PC-3 (cell line): ENCODE measurements at places on chromosomes 16 and 17. TPM values are rescaled to one million over a fixed set of nuclear protein-coding genes. Genes with fewer than 3 reads are reported as not detected.

- H3K27me3 ChIP-seq = peaks cover 73% of the 10 kb centered on the region
- H3K4me3 ChIP-seq = no peak overlapping the region
- no peaks in the 10 kb centered on the region for H3K36me3 ChIP-seq
- H3K4me1 ChIP-seq = no peaks in the 10 kb centered on the region
- no peak for DNase-seq
Observed at GRCh38 chr16:73616770-73617169, 568.8 kb upstream of the ZFHX3 start.

GRCh38 chr16:63005356-63005755 is 969.1 kb upstream of the CDH8 start:
- H3K36me3 ChIP-seq = no peaks in the 10 kb centered on the region
- no peak overlapping the region for H3K4me3 ChIP-seq
- H3K27me3 ChIP-seq = no peaks in the 10 kb centered on the region

GRCh38 chr16:71723537-71724319 is 773 bp downstream of the PHLPP2 start:
- 0 out of 2 replicates have a peak, but pooled peaks cover 5% of the 10 kb centered on the region for H3K4me1 ChIP-seq
- H3K27me3 ChIP-seq = no peaks in the 10 kb centered on the region
- H3K36me3 ChIP-seq = no peaks in the 10 kb centered on the region
- DNase-seq = peak; percentile 73

- H3K4me1 ChIP-seq = no peaks in the 10 kb centered on the region
- no peaks in the 10 kb centered on the region for H3K36me3 ChIP-seq
- DNase-seq = no peak
- H3K4me3 ChIP-seq = no peak overlapping the region
- no peak overlapping the region for H3K27ac ChIP-seq
Observed at GRCh38 chr16:20791923-20792612, 14.2 kb downstream of the ERI2 start.

- H3K36me3 ChIP-seq = no peaks in the 10 kb centered on the region
- no peak for DNase-seq
- no peak overlapping the region for H3K4me3 ChIP-seq
- no peaks in the 10 kb centered on the region for H3K4me1 ChIP-seq
- no peak overlapping the region for H3K27ac ChIP-seq
- H3K27me3 ChIP-seq = 0 out of 2 replicates have a peak, but pooled peaks cover 6% of the 10 kb centered on the region
Observed at GRCh38 chr16:77332792-77333191, 102.0 kb downstream of the ADAMTS18 start.

DNA sequence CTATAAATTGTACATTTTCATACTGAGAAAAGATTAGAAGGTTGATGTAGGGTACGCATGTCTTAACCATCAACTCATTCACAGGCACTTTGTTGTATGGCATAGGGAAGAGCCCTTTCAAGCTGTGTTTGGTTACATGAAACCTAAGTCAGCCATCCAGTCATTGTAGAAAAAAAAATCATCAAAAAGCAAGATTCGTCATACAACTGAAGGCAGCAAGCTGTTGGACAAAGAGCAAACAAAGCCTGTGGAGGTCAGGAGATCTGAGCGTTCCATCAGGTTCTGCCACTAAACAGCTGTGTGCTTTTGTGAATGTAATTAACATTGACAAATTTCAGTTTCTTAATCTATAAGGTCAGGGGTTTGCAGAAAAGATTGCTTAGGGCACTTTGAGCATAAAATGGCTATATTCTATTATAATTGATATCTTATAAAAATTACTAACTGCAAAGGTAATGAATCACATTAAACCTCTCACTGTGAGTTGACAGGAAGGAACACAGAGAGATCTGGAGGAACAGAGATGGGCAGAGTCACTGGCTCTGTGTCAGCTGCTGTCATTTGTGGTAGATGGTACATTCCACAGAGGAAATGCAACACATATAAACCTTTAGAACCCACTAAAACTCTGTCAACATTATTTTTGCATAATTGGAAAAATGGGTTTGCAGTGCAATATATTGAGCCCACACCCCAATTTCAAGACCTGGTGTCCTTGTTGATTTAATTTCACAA is 66.3 kb upstream of the MYOCD start:
- no peaks in the 10 kb centered on the region; the same call in 1 of the 2 replicates for H3K27me3 ChIP-seq
- no peak for DNase-seq
- no peak overlapping the region for H3K4me3 ChIP-seq
- H3K4me1 ChIP-seq = no peaks in the 10 kb centered on the region
- no peaks in the 10 kb centered on the region for H3K36me3 ChIP-seq

GRCh38 chr17:77372444-77373298 is 231.9 kb downstream of the SEC14L1 start:
- no peaks in the 10 kb centered on the region for H3K27me3 ChIP-seq
- no peak overlapping the region for H3K4me3 ChIP-seq
- DNase-seq = no peak

DNA sequence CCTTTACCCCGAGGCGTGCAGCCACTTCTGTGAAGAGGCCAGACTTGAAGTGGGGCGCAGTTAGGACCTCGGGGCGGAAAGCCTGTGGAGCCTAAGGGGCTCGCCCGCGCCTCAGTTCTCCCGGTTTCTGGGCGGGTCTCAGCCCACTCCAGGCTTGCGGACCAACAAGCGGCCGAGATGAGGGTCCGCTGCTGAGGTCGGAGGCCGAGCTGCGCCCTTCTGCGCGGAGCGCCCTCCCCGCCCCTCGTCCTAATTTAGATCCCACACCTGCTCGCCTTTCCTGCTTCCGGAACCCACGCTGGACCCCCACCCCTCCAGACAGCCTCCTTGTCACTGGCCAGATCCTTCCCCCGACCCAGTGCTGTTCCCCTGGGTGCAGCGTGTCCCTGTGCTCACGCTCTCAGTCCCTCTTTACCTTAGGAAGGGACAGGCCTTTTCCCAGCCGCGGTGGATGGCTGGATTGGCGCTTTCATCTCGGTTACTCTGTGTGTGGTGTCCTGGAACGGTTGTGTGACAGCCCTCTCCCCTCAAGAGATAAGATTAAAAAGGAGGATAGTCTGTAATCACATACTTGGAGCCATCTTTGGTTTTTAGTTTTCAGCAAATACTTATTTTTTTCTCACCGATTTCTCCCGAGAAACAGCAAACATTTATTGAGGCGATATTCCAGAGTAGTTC is 933 bp upstream of the ATXN7L3 start:
- peaks cover 14% of the 10 kb centered on the region for H3K36me3 ChIP-seq
- H3K4me1 ChIP-seq = peaks cover 40% of the 10 kb centered on the region
- peak overlapping the region; percentile 79 for H3K27ac ChIP-seq
- peak overlapping the region; percentile 89 for H3K4me3 ChIP-seq
- H3K27me3 ChIP-seq = no peaks in the 10 kb centered on the region
- DNase-seq = no peak

DNA sequence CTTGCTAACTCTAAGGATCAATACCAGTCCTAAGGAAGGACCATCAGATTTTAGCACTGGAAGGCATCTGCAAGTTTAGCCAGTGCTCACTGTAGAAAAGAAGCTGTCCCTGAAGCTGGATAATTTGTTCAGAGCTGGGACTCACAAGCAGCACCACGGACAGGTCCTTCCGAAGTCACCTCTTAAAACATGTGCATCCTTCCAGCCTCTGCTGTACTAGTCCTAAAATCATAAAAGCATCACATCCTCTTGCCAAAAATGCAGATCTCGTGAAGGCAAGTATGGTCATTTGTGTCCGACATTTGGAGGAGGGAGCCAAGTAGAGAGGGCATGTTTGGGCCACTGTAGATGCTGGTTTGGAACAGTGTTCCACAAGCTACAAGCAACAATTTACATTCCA is 506.9 kb downstream of the RBFOX1 start:
- H3K4me3 ChIP-seq = no peak overlapping the region
- H3K4me1 ChIP-seq = no peaks in the 10 kb centered on the region
- no peak for DNase-seq
- no peaks in the 10 kb centered on the region for H3K36me3 ChIP-seq
- H3K27ac ChIP-seq = no peak overlapping the region

GRCh38 chr17:50107790-50108414 is 12.8 kb downstream of the PDK2 start:
- peak; percentile 56 for DNase-seq
- H3K36me3 ChIP-seq = no peaks in the 10 kb centered on the region
- no peak overlapping the region for H3K27ac ChIP-seq

DNA sequence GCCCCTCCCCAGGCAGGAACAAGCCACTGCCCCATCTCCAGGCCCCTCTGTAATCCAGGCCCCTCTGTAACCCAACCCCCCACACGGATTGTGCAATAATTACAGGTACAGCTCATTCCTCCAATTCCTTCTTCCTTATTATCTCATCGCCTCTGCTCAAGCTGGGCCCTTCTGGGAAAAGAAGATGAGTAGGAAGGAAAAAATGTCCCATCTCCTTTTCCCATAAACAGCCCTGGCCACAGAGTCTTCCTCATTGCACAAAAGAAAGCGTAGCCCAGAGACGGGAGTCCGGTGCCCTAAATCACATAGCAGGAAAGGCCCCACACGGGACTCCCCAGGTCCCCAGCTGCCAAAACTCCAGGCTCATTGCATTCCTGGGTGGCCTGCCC is 3.6 kb upstream of the LITAFD start:
- H3K27me3 ChIP-seq = no peaks in the 10 kb centered on the region
- peak overlapping the region; percentile 33; the same call in 1 of the 2 replicates for H3K4me3 ChIP-seq
- H3K4me1 ChIP-seq = peaks cover 16% of the 10 kb centered on the region
- H3K27ac ChIP-seq = peak overlapping the region; percentile 83

- H3K4me1 ChIP-seq = peaks cover 29% of the 10 kb centered on the region
- no peaks in the 10 kb centered on the region for H3K27me3 ChIP-seq
- H3K27ac ChIP-seq = peak overlapping the region; percentile 91
- DNase-seq = peak; percentile 85
Observed at GRCh38 chr16:15879255-15879811, 9.1 kb downstream of the CEP20 start.

GRCh38 chr16:57648125-57648524 is 19.7 kb downstream of the ADGRG1 start:
- no peak overlapping the region for H3K4me3 ChIP-seq
- no peak overlapping the region for H3K27ac ChIP-seq
- DNase-seq = no peak
- H3K36me3 ChIP-seq = peaks cover 25% of the 10 kb centered on the region

GRCh38 chr17:62735044-62735651 is 73.0 kb downstream of the MARCHF10 start:
- peak; percentile 61 for DNase-seq
- no peaks in the 10 kb centered on the region for H3K36me3 ChIP-seq
- no peak overlapping the region for H3K4me3 ChIP-seq
- H3K27ac ChIP-seq = no peak overlapping the region

- DNase-seq = no peak
- no peaks in the 10 kb centered on the region for H3K36me3 ChIP-seq
Observed at GRCh38 chr16:81797443-81797842, 18.4 kb downstream of the PLCG2 start.

GRCh38 chr17:73541111-73541510 is 103.1 kb downstream of the SDK2 start:
- H3K4me1 ChIP-seq = no peaks in the 10 kb centered on the region
- no peak overlapping the region for H3K27ac ChIP-seq
- no peak for DNase-seq
- no peak overlapping the region for H3K4me3 ChIP-seq

- no peak overlapping the region for H3K27ac ChIP-seq
- H3K27me3 ChIP-seq = no peaks in the 10 kb centered on the region
- H3K4me3 ChIP-seq = no peak overlapping the region
- H3K36me3 ChIP-seq = no peaks in the 10 kb centered on the region; the same call in 1 of the 2 replicates
- no peaks in the 10 kb centered on the region for H3K4me1 ChIP-seq
- no peak for DNase-seq
Observed at GRCh38 chr16:67489401-67490083, 6.2 kb upstream of the AGRP start.

DNA sequence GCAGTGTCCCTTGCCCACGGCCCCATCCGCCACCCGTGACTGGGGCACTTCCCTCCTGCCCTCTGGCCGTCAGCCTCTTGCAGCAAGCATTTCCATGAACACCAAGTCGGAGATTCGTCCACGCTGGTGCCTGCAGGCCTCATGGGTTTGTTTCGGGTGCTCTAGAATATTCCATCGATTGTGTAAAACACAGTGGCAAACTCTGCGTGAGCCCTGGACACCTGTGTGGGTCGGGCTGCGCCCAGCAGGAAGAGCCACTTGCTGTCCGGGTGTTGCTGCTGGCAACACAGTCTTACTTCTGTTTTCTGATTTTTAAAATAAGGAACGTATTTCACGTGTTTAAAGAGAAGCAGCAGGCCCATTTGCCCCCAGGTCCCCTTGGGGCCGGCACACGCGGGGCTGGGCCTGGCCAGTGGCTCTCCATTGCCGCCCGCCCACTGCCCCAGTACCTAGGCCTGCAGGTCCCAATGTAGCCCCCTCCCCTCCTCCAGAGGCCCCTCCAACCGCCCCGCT is 10.0 kb downstream of the CYBC1 start:
- no peak overlapping the region for H3K4me3 ChIP-seq
- no peaks in the 10 kb centered on the region for H3K27me3 ChIP-seq
- H3K36me3 ChIP-seq = no peaks in the 10 kb centered on the region
- no peaks in the 10 kb centered on the region for H3K4me1 ChIP-seq
- DNase-seq = no peak

- H3K27me3 ChIP-seq = peaks cover 99% of the 10 kb centered on the region
- no peak overlapping the region for H3K4me3 ChIP-seq
- no peaks in the 10 kb centered on the region for H3K4me1 ChIP-seq
- H3K36me3 ChIP-seq = no peaks in the 10 kb centered on the region
- H3K27ac ChIP-seq = no peak overlapping the region
Observed at GRCh38 chr17:79363552-79364275, 247.1 kb downstream of the RBFOX3 start.

GRCh38 chr16:73006026-73006425 is 41.9 kb downstream of the ZFHX3 start:
- H3K4me1 ChIP-seq = peaks cover 7% of the 10 kb centered on the region; the same call in 1 of the 2 replicates
- H3K36me3 ChIP-seq = no peaks in the 10 kb centered on the region
- H3K27ac ChIP-seq = no peak overlapping the region
- no peak overlapping the region for H3K4me3 ChIP-seq
- no peaks in the 10 kb centered on the region for H3K27me3 ChIP-seq

OR4D1 gene
- total RNA-seq = not detected in 2 replicates

SLC16A5 gene
- 1.2 and 1.6 TPM in 2 replicates for total RNA-seq

TEKT5 gene
- total RNA-seq = not detected in 2 replicates

GP2 gene
- total RNA-seq = not detected in 2 replicates

PERCC1 gene
- not detected in 2 replicates for total RNA-seq

TMEM235 gene
- not detected in 2 replicates for total RNA-seq

TP53TG3D gene
- total RNA-seq = not detected in 2 replicates

KRTAP4-6 gene
- not detected in 2 replicates for total RNA-seq

RBFOX1 gene
- not detected in 2 replicates for total RNA-seq

KRTAP3-2 gene
- total RNA-seq = not detected in 2 replicates

COX6A2 gene
- total RNA-seq = not detected in 2 replicates

MT1A gene
- not detected in 2 replicates for total RNA-seq

BICDL2 gene
- 16.3 and 27.7 TPM in 2 replicates for total RNA-seq

OTOP3 gene
- not detected in 2 replicates for total RNA-seq

KCNJ12 gene
- 10.0 and 11.1 TPM in 2 replicates for total RNA-seq

TMEM220 gene
- total RNA-seq = 0.98 and 3.9 TPM in 2 replicates

TP53 gene
- total RNA-seq = 2.0 and 3.4 TPM in 2 replicates
